Hematopoietic multipotent progenitor cell treated with erythropoietin and hydrocortisone succinate and interleukin-3 and kit ligand, for 17 days (in vitro differentiated cells): ENCODE measurements at places on chromosomes 12 and 14.
A peak's percentile ranks its signal among the peaks of the same experiment; 100 is the strongest.

DNA sequence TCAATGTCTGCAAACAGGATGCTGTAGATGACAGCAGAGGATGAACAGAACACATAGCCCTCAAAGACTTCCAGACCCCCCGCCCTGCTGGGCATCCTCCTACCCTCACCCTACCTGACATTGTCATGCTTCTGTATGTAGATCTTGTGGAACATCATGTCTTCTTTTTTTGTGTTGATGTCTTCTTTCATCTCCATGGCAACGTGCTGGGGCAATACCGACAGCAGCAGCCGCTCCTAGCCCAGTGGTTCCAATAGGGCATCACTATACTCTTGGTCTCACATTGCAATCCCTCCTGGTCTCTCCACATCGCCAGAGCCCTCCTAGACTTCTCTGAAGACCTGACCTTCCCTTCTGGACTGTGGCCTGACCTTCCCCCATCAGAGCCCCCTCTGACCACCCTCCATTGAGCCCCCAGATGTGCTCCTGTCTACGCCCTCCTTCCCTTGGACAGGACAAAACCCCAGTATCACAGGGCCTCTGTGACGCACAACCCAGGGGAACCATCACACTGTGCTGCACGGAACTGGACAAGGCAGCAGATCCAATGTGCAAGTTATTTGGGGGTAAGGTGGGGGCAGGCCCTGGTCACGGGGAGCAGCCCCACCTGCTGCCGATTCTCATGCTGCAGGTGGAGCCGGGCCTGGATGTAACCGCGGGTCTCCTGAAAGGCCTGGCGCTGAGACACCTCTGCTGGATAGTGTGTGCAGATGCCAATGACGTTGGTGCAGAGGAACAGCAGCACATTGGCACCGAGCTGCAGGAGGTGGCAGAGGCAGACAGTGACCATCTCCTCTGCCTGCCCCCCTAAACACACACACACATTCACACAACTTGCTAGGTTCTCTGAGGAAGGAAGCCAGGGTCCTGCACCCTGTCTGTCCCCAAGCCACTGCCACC lies 11.1 kb downstream of the ADCY6 start:
- no peak for DNase-seq

DNA sequence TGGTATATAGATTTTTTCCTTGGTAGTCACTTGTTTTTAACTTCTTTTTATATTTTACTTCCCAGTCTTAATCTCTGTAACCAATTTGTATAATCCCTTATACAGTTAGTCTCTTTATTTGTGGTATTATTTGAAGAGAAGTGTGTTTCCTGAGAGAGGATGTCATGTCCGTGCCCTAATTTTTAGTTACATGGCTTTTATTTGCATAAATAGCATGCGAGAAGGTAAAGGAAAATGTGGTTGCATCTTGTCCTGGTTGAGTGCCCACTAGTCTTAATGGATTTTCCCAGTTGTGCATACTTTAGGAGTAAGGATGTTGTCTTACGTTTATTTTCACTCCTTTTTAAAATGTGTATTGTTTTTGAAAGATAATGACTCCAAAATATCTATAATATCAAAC lies 27.5 kb downstream of the RAP1B start:
- no peak for DNase-seq

GRCh38 chr12:103986829-103987228 lies 21.2 kb downstream of the TDG start:
- no peak for DNase-seq

- no peak for DNase-seq
Measured at GRCh38 chr14:55715889-55716288, 135.9 kb downstream of the KTN1 start.

DNA sequence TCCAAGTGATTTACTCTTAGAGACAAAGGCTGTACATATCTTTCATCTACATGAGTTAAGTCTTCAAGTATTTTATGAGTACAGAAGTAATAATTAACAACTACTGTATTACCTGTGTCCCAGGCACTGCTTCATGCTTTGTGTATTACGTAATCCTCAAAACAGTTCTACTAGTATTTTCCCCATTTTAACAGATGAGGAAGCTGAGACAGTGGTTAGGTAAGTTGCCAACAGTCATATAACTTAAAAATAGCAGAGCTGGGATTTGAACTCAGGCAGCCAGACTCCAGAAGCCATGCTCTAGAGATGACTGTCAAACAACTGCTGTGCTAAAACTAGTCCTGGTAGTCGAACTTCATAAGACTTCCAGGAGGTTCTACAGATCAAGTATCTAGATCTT lies 10.7 kb downstream of the TRMT5 start:
- DNase-seq, result no peak

DNA sequence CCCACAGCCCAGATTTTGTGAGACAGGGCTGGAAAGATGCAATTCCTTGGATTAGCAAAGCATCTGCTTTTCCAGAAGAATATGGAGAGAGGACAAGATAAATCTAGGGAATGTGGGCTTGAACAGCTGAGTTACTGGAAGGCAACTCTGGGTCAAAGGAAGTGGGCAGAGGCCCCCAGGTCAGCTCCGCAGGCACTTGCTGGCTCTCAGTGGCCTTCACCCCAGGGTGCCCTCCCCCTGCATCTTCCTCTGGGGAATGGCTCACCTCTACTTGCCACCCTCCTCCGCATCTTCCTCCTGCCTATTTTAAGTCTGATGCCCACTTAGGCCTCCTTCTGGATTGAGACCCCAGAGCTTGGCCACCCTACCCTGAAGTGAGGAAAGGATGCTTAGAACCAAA lies 10.5 kb upstream of the PNMA1 start:
- DNase-seq, result no peak

DNA sequence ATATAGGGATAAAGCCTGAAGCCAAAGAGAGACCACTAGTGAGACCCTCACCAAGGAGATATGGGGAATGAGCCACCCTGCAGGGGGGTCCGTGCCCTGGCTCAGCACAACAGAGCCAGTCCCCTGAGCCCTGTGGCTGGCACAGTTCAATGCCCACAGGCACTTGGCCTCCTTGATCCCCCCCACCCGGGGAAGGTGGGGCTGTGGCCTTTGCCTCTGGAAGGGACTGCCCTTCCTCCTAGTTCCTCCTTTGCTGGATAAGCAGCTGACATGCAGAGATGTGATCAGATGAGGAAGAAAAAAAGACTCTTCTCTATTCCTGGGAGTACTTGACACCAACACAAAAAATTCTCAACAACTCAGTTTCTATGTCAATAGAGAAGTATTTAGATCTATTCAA lies 19.9 kb downstream of the TTC7B start:
- no peak for DNase-seq

DNA sequence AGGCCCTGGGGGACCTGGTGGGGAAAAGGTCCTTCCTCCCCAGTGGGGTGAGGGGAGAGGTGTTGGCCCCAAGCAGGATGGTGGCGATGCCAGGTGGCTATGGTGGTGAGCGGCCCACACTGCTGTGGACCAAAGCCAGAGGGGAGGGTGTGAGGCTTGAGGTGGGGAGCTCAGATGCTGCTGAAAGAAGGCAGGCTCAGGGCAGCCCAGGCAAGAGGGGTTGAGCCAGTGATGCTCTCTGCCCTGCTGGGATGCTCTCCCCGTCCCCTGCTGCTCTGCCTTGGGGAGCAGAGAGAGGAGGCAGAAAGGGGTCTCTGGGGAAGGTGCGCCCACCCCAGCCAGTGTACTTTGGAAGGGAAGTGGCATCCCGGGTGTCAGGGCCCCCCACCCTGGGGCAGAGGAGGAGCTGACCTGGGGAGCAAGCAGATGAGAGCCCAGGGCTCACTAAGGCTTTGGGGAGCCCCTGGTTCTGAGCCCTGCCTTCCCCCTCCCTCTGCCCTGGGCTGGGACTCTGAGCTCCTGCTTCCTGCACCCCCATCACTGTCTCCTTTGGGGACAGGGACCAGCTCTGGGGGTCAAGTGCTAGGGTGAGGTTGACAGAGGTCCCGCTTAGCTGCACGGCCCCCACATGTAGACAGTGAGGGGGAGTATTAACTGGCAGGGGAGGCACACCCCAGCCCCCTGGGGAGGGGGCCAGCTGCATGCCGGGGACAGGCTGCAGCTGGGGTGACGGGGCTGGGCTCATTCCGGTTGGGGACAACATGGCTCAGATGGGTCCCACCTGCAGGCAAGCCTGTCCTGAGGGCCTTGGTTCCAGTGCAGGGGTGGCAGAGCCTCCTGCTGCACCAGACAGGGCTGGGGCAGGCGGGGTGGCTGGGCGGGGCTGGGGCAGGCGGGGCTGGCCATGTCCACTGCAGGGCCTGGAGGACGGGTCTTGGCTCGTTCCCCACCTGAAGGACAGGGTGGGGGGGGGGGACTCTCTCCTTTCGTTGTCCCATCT lies 124.4 kb downstream of the KIF26A start:
- DNase-seq, result no peak

DNA sequence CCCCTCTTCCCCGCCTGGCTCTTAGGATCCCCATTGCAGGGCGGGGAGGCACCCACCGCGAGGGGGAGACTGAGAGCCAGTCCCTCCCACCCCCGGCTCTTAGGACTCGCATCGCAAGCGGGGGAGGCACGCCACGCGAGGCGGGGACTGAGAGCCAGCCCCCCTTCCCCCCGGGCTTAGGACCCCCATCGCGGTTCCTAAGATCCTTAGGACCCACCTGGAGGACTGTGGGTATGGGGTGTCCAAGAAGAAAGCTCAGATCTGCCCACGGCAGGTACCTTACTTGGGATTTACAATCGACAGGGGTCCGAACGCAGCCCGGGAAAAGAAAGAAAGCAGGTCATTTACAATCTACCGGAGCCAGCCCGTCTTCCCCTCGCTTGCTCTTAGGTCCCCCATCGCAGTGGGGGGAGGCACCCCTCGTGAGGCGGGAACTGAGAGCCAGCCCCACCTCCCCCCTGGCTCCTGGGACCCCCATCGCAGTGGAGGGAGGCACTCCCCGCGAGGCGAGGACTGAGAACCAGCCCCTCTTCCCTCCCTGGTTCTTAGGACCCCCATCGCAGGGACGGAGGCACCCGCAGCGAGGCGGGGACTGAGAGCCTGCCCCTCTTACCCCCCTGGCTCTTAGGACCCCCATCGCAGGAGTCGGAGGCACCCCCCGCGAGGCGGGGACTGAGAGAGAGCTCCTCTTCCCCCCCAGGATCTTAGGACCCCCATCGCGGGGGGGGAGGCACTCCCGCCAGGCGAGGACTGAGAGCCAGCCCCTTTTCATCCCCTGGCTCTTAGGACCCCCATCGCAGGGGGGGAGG lies 43.7 kb downstream of the DDX11 start:
- peak; percentile 13 for DNase-seq

DNA sequence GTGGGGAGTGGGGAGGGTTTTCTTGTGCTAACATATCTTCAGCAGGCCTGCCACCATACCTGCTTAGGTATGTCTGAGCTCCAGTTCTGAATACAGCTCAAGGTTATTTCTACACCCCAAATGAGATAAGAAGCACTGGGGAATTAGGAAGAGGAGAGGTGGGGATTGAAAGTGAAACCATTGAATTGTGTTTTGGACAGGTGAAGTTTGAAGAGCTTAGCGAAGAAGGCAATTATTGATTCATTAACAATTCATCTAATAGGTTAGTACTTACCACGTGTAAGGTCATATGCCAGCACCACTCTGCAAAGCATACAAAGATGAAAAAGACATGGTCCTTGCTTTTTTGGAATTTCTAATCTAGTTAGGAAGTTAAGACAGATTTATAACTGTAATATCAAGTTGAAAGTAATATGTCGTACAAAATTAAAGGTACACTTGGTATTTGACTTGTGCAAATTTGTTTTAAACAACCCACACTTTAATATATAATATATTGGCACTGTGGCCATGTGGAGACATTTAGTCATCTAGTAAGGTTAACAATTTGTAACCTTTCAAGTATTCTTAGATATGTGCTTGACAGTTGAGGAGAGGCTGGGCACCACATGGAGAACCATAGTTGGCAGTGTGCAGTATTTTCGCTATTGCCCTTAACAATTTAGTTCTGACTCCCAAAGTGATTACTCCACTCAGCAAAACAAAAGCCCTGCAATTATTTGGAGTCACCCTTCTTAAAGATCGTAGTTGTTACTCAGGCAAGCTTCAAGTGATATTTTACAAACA lies 3.6 kb downstream of the SMCO3 start:
- no peak for DNase-seq

DNA sequence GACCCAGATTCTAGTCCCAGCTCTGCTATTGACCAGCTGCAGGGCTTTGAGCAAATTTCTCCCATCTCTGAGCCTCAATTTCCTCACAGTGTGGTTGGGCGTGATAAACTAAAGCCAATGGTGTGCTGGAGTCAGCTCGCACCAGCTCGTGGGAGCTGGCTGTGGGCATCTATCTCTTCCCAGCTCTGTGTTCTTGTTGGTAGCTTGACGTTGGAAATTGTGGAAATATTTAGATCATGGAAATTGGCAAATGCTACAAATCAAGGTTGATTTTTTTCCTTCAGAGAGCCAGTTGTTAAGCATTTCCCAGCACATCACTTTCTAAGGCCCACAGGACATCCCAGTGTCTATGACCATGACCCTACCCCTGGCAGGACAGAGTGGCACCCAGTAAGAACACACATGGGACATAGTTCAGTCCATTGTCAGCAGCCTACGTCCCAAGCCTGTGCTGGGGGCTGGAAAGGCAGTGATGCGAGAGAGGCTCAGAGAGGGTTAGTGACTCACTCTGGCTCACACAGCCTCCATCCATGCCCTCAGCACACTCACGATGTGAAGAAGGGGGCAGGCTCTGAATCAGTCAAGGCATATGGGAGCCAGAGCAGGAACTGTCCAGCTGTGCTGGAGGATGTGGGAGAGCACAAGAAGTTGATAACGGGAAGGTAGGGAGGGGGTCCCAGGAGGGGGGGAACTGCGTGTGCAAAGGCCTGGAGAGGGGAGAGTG lies 77.6 kb downstream of the LGMN start:
- no peak for DNase-seq

DNA sequence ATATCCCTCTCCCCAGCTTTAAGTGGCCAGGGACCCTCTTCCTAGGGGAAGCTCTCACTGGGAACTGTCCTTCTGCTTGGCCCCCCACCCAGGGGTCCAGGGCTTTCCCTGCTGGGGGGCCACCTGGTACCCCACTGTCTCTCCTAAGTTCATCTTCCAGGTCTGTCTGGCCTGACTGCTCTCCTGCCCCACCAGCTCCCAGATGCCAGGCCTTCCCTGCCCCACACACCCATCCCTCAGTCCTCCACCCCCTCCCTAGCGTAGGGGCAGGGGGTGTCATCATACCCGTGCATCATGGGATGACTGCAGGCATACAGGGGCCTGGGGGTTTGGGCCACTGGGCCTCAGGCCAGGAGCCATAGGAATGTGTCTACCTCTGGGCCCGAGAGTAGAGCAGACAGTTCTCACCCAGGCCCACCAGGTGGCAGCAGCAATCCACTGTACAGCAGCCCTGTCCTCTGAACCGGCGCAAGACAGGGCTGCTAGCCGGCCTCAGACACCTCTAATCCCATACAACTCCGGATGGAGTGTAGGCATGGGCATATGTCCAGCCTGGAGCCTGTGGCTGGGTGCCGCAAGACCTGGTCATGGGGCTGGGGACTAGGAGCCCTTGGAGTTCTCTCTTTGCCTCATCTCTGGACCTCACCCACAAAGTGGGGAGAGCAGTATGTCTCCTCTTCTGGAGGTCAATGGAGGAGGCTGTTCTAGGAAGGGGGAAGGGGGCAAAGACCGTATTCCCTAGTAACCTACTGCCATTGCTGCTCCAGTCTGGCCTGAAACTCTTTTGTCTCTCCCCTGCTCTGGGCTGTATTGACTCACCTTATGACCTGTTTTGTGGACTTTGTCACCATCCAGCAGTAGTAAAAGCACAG lies 10.0 kb upstream of the SMARCD1 start:
- peak; percentile 85 for DNase-seq
